ELR (cell line): ENCODE measurements at places on chromosomes 1 and 21.
A peak's percentile ranks its signal among the peaks of the same experiment; 100 is the strongest.

DNA sequence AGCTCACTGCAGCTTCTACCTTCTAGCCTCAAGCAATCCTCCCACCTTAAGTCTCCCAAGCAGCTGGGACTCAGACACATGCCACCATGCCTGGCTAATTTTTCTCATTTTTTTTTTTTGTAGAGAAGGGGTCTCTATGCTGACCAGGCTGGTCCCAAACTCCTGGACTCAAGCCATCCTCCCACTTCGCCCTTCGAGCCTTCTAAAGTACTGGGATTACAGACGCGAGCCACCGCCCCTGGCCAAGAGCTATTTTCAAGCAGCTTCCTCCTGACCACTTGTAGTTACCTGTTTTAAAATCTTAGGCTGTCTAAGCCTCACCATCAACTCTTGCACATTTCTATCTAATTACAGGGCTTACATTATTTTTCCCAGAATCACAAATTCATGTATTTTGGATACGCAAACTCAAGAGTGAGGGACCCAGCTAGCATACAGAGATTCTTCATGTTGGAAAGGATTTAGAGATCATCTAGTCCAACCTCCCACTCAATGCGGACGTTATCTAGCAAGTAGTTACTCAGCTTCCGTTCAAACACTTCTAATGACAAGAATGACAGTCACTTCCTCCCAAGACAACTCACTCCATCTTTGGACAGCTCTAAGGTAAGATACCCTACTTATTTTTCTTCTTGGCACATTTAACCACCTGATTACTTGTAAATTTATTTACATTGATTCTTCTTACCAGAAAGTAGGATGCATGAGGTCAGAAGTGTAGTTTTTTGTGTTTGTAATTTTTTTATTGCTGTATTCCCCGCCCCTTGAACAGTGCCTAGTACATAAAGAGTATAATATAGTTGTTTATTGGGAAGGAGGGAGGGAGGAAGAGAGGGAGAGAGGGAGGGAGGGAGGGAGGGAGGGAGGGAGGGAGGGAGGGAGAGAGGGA, 65.4 kb downstream of the LUZP1 start:
- peak; percentile 75 for DNase-seq

- no peak for DNase-seq
Observed at GRCh38 chr1:24058671-24059455, 53.1 kb downstream of the MYOM3 start.

DNA sequence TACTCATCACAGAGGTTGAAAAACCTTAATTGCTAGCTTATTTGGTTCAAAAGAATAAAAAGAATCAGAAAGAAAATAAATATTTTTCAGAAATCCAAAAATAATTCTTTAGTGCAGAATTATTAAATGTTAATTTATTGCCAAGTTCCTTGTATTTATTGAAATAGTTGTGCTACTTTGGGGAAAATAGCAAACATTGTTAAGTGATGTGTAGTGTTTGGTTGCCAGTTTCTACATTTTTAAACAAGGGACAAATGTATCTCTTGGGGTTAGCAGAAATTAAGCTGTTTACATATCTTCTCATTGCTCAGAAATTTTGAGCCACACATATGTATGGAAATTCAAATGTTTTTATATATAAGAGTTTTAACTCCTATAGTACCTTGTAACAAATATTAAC, 775.0 kb downstream of the USP25 start:
- no peak for DNase-seq

GRCh38 chr1:65469126-65469888, 48.8 kb downstream of the LEPR start:
- DNase-seq = no peak

DNA sequence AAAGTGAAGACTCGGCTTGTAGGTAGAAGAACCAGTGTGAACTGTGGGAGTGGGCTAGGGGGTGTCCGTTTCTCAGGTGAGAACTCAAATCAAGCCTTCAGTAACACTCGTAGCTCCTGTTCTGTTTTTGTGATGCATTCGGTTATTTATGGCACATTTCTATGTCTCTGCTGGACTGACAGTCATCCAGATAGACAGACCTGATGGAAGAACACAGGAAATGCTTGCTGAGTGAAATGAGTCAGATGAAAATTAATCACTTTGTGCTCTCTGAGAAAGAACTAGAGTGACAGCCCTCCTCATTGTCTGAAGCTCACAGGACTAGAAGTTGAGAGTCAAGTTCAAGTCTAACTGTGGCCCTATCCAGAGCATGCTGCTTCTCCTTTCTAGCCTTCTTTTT, 360.1 kb upstream of the PLXNA2 start:
- DNase-seq = peak; percentile 16

GRCh38 chr1:14926229-14926628, 227.3 kb upstream of the TMEM51 start:
- DNase-seq = no peak

- no peak for DNase-seq
Observed at GRCh38 chr1:242140836-242141235, 141.9 kb upstream of the MAP1LC3C start.

DNA sequence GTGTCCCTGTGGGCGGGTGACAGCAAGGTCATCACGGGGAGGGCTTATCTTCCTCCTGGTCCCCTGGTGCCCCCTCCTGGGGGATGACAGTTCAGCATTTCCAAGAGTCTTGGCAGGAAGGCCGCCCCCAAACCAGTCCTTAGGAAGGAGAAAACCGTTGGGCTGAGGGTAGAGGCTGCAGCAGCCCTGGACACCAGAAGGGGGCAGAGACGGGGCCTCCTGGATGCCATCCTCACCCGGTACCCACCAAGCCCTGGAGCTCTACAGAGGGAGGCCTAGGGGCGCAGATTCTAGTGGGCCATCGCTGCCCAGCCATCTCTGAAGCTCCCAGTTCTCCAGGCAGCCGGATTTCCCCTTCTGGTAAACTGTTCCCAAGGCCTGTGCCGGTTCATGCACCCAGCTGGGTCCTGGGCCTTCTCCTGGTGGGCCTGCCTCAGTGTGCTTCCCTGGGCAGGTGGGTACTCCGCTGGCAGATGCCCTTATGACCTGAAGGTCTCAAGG, 14.8 kb upstream of the ZNF669 start:
- DNase-seq = peak; percentile 48

DNA sequence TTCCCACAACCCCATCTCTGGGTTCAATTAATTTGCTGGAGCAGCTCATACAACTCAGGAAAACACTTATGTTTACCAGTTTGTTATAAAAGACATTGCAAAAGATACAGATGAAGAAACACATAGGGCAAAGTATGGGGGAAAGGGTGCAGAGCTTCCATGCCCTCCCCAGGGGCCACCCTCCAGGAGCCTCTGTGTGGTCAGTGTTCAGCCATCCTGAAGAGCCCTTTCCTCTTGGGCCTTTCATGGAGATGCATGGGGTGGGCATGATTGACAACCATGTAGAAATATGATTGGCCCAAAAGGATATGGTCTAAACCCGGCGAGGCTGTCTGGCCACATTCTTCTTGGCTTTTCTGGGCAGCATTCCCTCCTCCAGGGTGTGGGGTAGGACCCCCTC, 56.8 kb upstream of the PDE9A start:
- DNase-seq = no peak

GRCh38 chr1:151953409-151954094, 40.1 kb downstream of the S100A10 start:
- no peak for DNase-seq

GRCh38 chr1:8182034-8182761, 135.7 kb upstream of the SLC45A1 start:
- peak; percentile 92 for DNase-seq

GRCh38 chr1:80048716-80049115, 1042.2 kb upstream of the ADGRL4 start:
- no peak for DNase-seq

- no peak for DNase-seq
Observed at GRCh38 chr1:92081031-92081430, 886 bp downstream of the BTBD8 start.

GRCh38 chr1:228001738-228002535, 4.9 kb upstream of the WNT3A start:
- DNase-seq = no peak

DNA sequence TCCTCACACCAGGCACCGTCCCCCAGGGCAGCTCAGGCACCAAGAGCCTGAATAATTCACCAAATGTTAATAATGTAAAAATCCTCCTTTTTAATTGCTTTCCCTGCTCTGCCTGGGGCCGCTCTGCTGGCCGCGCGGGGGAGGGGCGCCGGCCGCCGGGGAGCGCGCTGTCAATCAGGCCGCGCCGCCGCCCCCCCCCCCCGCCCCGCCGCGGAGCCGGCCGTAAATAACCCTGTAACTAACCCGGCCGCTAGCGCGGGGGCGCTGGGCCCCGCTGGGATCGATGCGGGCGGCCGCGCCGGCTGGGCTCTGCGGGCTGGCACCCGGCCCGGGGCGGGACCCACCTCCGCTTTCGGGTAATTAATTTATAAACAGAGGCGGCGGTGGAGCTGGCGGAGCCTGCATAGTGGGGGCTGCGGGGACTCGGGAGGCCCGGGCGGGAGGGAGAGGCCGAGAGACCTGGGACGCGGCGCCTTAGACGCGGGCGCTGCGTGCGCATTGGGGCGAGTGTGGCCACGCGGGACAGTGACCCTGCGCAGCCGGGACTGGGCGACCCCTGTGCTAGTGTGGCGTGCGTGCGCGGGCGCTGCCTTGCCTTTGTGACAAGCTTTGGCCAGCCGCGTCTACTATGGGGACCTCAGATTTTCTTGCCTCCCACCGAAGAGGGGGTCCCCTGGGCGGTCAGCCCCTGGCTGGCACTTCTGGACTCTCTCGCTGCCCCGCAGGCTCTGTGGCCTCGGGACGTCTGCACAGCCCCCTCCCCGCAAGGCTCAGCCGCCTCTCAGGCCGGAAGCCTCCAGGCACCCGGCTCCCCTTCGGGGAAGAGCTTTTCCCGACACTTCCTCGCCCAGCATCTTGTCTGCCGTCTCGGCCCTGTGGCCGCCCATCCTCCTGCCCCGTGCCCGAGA, 16.6 kb downstream of the SAMD11 start:
- DNase-seq = peak; percentile 59

DNA sequence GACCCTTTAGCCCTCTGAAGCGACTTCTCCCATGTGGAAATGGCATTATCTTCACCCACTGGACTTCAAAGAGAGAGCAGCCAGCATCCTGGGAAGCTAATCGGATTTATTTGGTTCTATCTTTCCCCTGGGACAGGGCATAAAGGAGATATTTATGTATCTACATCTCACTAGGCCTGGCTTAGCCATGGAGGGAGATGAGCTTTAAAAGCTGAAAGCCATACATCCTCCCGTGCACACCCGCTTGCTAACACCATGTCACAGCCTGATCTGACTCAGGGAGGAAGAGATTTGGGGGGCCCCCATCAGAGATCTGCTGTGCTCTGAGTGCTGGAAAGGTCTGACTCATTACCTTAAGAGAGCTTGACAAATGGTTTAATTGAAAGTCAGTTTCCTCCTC, 155.9 kb downstream of the PLXNA2 start:
- peak; percentile 21 for DNase-seq

DNA sequence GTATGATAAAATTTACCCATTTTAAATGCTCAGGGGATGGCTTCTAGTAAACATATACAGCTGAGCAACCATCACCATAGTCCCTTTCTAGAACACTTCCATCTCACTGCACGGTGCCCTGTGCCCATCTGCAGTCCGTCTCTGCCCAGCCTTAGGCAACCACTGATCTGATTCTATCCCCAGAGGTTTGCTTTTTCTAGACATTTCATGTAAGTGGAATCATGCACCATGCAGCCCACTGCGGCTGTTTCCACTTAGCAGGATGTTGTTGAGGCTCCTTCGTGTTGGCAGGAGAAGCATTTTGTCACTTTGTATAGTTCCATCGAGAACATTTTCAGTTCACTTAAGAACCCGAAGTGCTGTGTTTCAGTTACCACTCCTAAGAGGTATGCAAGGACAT, 27.8 kb upstream of the VAMP3 start:
- no peak for DNase-seq

GRCh38 chr1:91455334-91455733, 45.3 kb upstream of the CDC7 start:
- no peak for DNase-seq

DNA sequence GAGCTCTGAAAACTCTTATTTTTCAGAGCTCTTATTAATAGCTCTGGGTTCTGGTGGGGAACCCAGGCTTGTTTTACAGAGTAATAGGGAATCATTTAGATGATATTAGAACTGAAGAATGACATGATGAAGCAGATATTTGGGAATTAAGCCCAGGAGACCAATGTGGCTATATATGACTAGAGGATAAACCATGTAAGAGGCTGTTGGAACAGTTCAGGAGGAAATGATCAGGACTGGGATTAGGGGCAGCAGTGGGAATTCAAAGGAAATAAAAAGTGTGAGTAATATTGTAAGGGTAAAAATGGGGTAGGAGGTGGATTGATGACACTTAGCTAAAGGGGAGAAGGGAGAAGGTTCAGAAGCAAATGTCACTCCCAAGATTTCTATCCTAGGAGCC, 58.6 kb downstream of the GIPC2 start:
- peak; percentile 66 for DNase-seq

- no peak for DNase-seq
Observed at GRCh38 chr1:8930116-8930515, 15.6 kb upstream of the CA6 start.

- no peak for DNase-seq
Observed at GRCh38 chr1:30311749-30312148, 411.6 kb downstream of the MATN1 start.

GRCh38 chr1:51671527-51672325, 54.8 kb downstream of the OSBPL9 start:
- peak; percentile 69 for DNase-seq

- no peak for DNase-seq
Observed at GRCh38 chr1:156124557-156125483, 10.3 kb downstream of the LMNA start.

- no peak for DNase-seq
Observed at GRCh38 chr1:5720936-5721335, 271.3 kb downstream of the NPHP4 start.

GRCh38 chr1:112544011-112544688, 35.4 kb downstream of the WNT2B start:
- DNase-seq = peak; percentile 97

DNA sequence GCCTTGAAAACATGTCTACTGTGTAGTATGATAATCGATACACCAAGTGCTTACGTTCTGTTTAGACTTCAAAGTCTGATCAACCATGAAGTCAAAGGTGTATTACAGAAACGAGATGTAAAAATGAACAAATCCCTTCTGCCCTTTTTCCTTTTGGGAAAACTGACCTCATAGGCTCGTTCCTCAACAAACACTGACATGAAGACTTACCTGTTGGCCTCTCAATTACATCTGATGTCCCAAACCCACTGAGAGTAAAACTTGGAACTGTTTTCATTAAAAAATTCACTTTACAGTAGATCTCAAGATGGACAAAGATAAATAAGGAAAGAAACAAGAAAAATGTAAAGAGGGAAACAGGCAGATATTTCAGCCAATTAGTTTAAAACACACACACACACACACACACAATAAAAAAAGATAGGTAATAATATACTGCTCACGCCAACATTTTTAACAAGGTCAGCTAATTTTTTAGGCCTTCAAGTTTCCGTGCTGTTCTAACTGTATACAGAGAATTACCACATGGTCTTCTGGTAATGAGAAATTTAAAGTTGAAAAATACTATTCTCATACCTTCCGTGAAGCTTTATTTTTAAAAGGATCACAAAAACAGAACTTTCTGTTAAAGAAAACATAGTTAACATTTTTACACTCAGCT, 2.1 kb downstream of the HMGN1 start:
- no peak for DNase-seq

GRCh38 chr1:4762146-4762545, 107.7 kb downstream of the AJAP1 start:
- DNase-seq = no peak
